ENCODE measurements at places on chromosomes 3 and 15.

DNA sequence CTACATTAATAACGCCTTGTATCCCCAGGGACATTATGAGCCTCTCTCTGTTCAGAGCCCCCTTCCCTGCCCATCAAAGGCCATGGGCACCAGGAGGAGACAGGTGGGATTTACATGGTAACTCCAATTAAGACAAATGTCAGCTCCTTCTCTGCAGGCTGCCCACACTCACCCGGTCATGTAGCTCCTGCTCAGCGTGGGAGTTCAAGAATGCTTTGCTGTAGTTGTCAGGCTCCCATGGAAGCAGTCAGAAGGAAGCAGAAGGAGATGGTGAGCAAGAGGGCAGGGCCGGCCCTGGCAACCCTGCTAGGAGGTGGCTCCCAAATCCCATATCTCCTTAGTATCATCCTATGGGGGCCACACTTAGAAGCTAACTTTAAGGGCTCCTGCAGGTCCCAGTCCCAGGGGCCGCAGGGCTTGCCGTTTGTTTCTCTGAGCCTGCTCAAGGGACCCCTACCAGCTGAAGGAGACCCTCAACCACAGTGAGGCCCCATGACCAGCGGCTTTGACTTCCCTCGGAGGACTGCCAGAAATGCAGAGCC, 218.4 kb upstream of the TLE3 start:
- DNase-seq: no peak

- DNase-seq: no peak
These were observed 338.2 kb upstream of the ATP10A start for GRCh38 chr15:26201177-26201858.

GRCh38 chr3:170869645-170870593, at the start of gene RPL22L1:
RPL22L1 (minus strand) TSS chr3:170870195; CDS start chr3:170870167, 28 bp downstream.
- peak; percentile 94 for DNase-seq

GRCh38 chr15:101139986-101140696, 111.7 kb downstream of the CHSY1 start:
- DNase-seq: no peak

Measured in left forelimb (tissue), 1 donor.